Naive thymus-derived CD4-positive, alpha-beta T cell (primary cell): ENCODE measurements at places on chromosomes 2 and 18. TPM values are rescaled to one million over a fixed set of nuclear protein-coding genes. Genes with fewer than 3 reads are reported as not detected.

DNA sequence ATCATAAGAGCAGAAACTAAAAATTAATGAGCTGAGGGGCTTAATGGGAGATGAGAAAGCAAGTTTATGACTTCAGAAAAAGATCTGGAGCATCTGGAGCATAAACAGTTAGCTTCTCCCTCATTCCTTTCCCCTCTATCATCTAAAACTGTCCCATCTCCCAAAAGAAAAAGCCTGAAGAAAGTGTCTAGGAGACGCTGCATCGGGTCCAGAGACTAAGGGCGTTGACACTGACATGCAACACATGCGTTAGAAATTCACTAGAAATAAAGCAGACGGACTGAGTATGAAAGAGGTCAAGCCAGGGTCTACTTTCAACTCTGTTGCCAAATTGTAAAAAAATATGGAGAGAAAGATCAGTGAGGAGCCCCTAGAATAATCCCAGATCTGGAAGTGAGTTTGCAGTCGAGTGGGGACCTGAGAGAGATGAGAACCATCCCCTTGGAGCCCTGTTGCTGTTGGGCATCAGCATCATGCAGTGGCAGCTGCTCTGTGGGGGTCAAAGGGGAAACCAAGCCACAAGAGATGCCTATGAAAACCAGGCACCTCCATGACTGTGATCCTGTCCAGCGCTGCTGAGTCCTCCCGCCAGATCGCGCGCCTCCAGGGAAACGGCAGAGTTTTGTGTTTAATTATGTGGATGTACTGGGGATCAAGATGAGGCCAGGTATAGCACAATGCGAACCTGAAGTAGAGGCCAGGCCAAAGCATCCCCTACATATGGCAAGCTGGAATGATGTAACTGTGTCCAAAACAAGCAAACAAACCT lies 13.9 kb downstream of the ANTXR1 start:
- no peak for DNase-seq

- DNase-seq = no peak
Measured at GRCh38 chr2:215702116-215702902, 266.4 kb upstream of the FN1 start.

IL1RN gene
- not detected for polyA plus RNA-seq

DNA sequence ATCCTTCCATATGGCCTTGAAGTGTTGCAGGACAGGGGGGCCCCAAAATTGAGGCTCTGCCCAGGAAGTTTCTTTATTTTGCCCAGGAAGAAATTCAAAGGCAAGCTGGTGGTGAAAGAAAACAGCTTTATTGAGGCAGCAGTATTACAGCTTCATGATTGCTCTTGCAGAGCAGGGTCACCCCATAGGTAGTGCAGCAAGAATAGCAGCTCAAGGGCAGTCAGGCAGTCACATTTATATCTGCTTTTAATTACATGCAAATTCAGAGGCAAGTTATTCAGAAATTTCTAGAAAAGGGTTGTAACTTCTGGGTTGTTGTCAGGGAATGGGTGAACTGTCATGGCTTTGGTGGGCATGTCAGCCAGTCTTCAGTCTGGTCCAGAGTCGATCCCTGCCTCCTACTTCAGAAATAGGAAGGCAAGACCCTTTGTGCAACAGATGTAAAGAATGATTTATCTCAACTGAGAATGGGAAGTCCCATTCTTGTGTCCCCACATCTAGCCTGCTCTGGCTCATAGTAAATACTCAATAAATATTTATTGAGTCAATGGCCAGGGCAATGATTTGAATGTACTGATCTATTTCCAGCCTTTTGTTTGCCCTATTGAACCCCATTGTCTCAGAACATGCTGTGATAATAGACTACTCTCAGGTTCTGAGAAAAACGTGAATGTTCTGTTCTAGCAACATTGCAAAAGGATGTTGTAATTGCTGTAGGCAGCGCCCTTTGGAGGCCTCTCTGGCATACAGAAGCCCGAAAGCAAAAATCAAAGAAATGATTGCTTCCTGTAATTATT lies 129.8 kb downstream of the MYO3B start:
- DNase-seq = no peak

HTRA2 gene
- polyA plus RNA-seq = 22.6 TPM

LYPD6B gene
- polyA plus RNA-seq = not detected

GRCh38 chr2:143758629-143759330 lies 629.6 kb downstream of the ARHGAP15 start:
- DNase-seq = no peak

DNA sequence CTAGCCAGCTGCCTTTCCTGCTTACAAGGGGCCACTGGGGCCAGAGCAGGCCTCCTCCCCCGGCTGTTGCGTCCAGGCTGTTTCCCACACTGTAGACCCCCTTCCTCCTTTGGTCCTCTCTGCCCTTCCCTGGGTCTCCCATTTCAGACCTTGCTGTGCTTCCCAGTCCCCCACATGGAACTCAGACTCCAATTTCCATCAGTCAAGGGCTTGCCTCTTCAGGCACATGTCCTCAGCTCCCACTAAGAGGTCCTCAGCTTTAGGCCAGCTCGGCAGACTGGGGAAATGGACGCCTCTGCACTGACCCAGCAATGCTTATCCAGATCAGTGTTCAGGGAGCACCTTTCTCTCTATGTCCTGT lies 98.0 kb upstream of the BZW1 start:
- DNase-seq = no peak

DNA sequence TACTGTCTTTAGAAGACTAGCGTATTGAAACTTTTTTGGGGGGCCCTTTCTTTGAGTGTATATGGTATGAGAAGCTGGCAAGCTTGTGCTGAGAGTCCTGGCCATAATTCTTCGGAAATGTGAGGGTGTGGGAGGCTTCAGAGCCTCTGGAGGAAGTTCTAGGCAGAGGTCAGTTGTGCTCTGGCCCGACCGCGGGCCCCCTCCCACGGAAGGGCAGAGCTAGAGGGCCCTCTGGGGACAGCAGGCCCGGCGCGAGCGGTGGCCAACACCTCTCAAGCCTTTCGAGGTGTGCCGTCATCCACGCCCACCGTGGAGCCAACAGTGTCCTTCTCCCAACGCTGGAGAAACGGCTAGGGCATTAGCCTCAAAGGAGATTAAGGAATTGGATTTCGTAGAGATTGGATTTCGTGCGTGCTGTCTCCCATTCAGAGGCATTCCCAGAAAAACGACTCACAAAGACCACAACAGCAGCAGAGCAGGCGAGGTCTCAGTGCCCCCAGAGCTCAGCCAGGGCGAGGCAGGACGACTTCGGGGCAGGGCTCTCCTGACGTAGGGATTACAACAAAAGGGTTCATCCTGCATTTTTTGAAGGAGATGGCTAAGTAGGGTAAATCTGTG lies 2.2 kb upstream of the MTCL1 start:
- no peak for DNase-seq

GRCh38 chr2:105888625-105889024 lies 143.9 kb downstream of the NCK2 start:
- DNase-seq = no peak

GRCh38 chr2:162888652-162889051 lies 50.1 kb upstream of the KCNH7 start:
- DNase-seq = no peak

CNRIP1 gene
- polyA plus RNA-seq = not detected

- DNase-seq = no peak
Measured at GRCh38 chr2:158775273-158776027, 19.7 kb upstream of the DAPL1 start.

DNA sequence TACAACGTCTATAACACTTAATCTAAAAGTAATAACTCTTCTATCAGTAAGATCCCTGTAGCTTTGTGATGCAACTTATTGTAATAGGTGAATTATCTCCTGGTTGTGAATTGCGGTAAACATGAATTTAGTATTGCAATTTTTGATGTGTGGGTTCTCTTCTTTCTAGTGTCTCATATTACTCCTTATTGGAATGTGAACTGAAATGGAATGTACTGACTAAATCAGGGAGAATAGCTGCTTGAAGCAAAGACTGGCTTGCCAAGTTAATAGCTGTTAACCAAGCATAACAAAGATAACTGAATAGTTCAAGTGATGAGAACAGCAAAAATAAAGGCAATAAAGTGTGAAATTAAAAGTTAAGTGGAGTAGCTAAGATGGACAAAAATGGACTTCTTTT lies 60.5 kb upstream of the TFPI start:
- DNase-seq = no peak

DNA sequence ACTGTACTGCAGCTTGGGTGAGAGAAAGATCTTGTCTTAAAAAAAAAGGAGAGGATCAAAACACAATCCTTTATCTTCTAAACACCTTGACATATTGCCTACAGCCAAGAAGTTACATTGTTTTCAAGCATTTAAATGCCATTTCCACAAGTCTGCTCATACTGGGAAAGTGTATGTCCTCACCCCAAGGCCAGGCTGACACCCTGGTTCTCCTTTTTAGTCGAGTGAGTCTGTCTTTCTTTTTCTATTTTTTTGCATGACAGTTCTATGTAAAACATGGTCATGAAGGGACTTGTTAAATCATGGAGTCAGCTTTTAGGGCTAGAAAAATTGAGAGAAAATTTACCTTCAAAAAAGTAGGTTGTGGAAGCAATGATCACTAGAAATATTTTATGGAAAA lies 233.3 kb downstream of the FAM210A start:
- DNase-seq = no peak

SPP2 gene
- not detected for polyA plus RNA-seq

- DNase-seq = no peak
Measured at GRCh38 chr2:179655627-179656026, 205.8 kb downstream of the ZNF385B start.

OXER1 gene
- 0.36 TPM for polyA plus RNA-seq

SRD5A2 gene
- not detected for polyA plus RNA-seq

DNA sequence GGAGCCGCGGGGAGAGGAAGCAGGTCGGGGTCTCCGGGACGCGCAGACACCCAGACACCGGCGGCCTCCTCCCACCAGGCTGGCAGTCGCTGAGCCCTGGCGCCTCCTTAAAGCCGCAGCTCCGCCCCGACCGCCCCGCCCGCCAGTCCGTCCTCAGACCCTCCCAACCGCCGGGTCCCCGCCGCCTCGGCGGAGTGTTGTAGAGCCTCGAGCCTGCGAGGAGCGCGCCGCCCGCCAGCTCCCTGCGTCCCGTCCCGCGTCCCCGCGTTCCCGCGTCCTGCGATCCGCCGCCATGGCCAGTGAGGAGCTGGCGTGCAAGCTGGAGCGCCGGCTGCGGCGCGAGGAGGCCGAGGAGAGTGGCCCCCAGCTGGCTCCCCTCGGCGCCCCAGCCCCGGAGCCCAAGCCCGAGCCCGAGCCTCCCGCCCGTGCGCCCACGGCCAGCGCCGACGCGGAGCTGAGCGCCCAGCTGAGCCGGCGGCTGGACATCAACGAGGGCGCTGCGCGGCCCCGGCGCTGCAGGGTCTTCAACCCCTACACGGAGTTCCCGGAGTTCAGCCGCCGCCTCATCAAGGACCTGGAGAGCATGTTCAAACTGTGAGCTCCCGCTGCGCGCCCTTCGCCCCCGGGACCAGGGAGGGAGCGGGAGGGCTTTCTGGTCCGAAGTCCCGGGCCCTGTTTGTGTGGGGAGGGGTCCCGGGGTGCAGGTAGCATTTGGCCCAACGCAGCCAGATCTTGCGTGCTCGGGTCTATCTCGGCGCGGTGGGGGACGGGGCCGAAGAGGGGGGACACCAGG lies at the start of gene EFHD1:
Gene EFHD1 (plus strand): TSS at position 192 of the 793 bp plus-strand sequence. CDS start 101 bp downstream, at position 293.
- peak; percentile 64 for DNase-seq

HOXD9 gene
- polyA plus RNA-seq = not detected

VWA3B gene
- polyA plus RNA-seq = not detected

DNA sequence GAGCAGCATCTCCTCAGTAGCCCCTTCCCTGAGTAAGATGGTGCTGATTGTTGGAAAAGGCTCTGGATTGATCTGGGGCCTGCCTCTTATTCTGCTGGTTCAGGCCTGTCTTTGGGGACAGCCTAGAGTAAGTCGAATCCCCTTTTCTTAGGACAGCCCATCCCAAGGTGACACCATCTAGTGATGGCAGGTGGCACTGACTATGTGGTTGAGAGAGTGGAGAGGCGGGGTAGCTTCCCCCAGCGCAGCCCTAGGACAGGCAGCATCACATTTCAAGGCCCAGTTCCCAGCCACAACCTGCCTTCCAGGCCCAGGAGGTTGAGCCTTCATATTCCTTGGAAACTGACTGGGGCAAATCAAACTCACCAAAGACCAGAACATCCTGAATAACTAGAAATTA lies 69.1 kb upstream of the B3GNT7 start:
- DNase-seq = no peak
